ENCODE measurements at places on chromosomes 1 and 21.

DNA sequence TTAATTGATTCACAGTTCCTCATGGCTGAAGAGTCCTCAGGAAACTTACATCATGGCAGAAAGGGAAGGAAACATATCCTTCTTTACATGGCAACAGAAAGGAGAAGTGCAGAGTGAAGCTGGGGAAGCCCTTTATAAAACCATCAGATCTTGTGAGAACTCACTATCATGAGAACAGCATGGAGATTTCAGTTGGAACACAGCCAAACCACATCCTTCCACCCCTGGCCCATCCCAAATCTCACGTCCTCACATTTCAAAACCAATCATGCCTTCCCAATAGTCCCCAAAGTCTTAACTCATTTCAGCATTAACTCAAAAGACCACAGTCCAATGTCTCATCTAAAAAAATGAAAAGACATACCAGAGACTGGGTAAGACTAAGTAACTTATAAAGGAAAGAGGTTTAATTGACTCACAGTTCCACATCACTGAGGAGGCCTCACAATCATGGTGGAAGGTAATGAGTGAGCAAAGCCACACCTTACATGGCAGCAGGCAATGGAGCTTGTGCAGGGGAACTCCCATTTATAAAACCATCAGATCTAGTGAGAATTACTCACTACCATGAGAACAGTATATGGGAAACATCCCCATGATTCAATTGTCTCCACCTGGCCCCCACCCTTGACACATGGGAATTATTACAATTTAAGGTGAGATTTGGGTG lies 105.2 kb downstream of the MRPL39 start:
- DNase-seq = no peak

- DNase-seq = no peak
These were observed 70.4 kb upstream of the CD55 start for GRCh38 chr1:207251066-207251465.

DNA sequence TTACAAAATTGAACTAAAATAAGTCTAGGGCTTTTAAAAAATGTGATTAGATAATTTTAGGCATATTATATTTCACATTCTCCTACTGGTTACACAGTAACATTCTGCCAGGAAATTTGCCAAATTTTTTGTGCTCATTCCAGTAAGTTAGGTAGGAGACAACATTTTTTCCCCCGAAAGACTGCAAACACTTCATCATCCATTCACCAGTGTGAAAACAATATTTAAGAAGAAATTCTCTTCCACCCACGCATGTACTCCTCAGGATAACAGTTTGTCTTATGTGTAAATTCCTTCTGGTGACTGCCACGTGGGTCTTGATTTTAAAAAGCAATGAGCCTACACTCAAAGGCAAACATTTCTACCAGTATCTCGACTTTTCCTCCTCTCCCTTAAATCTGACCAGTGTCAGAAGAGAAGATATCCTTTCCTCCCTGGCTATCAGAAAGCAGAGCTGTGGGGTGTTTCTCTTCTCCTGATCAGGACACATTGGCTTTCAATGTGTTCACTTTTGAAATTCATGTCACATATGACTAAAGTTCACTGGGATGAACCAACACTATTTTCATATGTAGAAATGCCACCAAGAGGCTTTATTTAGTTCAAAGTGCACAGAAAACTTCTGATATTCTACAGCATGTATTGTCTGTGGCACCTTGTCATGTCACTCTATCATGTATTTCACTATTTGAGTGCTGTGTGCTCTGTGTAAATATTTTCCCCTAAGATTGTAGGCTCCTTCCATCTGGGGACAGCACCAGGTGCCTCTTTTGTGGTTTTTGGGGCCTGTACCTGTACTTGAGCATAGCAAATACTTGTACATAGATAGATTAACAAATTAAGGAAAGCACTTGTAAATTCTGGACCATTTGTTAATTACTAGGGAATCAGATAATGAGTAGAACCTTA lies 38.6 kb downstream of the LHX9 start:
- DNase-seq = no peak

DNA sequence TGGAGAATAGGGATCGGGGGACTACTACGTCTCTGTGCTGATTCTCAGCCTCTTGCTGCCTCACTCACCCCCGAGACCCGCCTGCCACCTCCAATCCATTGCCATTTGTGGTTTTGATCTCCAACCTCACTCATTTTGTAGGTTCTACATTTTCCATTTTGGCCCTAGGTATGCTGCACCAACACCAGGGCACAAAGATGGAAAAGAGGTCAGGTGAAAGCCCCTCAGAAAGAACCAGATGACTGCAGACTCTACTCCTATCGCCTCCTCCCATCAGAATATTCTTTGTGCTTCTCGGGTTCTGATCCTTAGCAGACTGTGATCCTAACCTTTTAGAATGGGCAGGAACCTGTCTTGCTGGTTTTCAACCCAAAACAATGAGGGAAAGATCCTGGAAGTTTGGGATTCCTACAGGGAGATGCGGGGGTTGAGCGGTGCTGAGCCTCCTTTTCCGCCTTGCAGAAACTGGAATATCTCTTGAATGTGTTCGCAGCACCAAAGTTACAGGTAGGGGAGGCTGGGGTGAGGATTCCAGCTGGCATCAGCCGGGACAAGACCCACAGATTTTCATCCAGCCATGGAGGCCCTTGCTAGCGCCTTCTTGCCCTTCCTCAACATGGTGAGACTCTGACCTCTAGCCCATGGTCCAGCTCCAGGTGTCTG lies 53.1 kb downstream of the RHBG start:
- no peak for DNase-seq

GRCh38 chr1:55352080-55352810 lies 137.1 kb upstream of the USP24 start:
- DNase-seq = no peak

DNA sequence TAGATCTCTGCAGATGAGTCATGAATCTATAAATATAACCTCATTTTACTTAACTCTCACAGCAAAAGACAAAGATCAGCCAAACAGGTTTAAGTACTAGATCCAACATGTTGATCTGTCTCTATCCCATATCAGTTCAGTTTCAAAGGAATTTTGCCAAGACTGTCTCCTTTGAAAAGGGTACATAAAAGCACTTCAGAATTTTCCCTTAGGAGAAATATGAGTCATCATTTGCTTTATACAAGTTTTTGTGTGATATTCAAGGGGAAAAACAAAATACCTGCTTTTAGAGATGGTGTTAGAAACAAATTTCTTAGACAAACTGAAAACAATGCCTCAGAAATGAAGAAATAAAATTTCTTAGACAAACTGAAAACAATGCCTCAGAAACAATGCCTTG lies 73.5 kb upstream of the LRRC7 start:
- no peak for DNase-seq

GRCh38 chr21:38527737-38528136 lies 29.5 kb upstream of the ERG start:
- DNase-seq = no peak

DNA sequence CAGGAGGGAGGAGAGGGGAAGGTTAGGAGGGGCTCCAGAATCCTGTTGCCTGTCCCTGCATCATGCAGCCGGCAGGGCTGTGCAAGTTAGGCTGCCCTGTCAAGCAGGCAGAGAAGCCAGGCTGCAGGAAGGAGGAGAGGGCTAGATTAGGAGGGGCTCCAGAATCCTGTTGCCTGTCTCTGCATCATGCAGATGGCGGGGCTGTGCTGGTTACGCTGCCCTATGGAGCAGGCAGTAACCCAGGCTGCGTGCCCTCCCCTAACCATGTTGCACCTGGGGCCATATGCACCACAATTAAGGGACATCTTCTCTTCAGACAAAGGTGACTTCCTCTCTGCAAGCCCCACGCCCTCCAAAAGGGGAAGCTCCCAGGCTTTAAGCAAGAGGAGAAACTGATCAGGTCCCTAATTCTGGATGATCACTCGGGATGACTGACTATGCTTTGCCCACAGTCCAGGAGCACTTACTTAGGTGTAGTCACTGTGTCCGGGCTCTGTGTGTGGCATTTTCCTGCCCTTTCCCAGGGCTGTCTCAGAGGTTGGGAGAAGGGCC lies 457.4 kb downstream of the SETD4 start:
- DNase-seq = no peak

DNA sequence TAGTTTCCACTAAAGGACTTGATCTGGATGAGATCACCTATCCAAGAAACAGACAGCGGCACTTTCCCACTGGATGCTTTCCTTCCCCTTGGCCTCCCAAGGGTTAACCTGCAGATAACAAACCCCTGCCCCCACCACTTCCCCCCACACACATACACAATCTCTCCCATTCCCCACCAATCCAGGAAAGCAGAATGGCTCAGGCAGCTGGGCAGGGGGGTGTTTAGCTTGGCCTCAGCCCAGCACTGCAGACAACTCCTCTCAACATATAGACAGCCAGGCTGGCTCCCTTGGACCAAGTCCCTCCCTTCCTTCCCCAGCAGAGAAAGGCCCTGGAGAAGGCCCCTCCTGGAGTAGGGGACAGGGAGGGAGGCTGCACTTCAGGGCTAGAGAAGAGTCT lies 24.6 kb downstream of the PLEKHA6 start:
- DNase-seq = no peak

DNA sequence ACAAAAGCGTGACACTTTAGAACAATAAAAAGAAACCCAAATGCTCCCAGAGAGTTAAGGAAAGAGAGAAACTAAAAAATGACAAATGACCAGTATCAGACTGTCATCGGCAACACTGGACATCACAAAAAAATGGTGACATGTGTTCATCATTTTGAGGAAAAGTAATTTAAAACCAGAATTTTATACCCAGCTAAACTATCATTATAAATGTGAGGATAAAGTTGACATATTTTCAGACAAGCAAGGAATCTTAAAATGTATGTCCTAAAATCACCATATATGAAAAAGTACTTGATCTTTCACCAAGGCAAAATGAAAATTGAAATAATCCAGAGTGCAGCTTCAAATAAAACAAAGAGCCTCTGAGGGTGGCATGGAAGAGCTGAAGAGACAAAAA lies 1.3 kb upstream of the KRTAP10-11 start:
- DNase-seq = no peak

DNA sequence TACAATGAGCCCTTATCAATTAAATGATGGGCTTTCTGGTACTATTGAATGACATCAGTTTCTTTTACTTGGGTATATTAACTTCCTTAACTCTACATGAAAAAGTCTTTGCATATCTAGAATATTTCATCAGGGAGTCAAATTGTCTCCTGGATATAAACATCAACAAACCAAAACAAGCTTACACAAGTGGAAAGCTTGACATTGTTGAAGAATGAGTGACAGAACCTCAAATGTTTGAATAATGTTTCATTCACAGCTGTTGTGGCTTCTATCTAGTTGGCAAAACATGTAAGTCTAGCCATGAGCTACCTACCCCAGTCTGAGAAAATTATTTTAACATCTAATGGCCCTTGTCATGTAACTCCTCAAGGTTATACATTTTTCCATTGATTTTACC lies 604.8 kb upstream of the ADAMTS5 start:
- DNase-seq = no peak

All from stimulated activated CD8-positive, alpha-beta memory T cell treated with anti-CD3 and anti-CD28 coated beads, Interleukin-2, amount 100 ng/mL, for 1 hour (primary cell).